HTR-8/SVneo (cell line): ENCODE measurements at places on chromosomes 12 and 14.

- DNase-seq = no peak
These were observed 150.9 kb downstream of the EGLN3 start for GRCh38 chr14:33799705-33800570.

- DNase-seq = no peak
These were observed 138.3 kb downstream of the TSPAN9 start for GRCh38 chr12:3215410-3215975.

DNA sequence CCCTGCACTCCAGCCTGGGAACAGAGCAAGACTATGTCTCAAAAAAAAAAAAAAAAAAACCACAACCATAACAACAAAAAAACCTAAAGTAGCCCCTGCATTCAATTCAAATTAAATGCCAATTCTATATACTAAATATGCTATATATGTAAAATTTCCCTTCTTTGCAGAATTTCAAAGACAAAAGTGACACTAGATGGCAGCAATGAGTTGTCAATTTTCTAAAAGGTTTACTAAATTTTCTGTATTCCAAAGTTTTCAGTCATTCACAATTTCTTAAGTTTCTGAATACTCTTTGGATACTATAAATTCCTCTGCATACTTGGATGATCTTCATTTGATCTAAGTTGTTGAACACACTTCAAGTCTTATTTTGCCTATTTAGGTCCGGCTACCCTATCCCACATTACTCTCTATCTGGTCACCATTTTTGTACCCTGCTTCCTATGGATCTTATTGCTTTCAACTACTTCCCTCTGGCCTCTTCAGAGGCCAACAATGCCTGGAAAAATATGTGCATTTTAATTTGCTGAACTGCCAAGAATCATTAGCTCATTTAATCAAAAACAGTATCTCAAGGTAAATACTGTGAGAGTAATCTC, 27.9 kb downstream of the HNRNPC start:
- DNase-seq = peak; percentile 10

- no peak for DNase-seq
These were observed 56.5 kb upstream of the CDKL1 start for GRCh38 chr14:50452979-50453705.

DNA sequence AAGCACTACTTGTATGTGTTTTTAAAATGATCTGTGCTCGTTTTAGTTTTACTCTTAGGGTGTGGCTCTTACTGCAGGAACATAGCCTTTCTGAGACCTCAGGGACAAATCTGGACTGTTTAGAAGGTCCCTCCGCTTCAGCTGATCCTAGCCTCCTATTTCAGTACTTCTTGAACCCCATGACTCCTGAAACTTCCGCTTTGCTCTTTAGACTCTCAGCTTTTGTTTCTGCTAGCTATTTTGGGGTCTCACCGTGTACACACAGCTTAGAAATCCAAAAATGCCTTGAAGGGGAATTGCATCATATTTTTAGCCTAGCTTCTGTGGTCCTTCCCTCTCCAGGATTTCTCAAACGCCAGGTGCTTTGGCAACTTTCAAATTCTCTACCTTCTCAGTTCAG, 8.3 kb downstream of the OR11G2 start:
- DNase-seq = no peak
